NCI-H69 (cell line): ENCODE measurements at places on chromosomes 7 and 10.

GRCh38 chr7:31919678-31920369, 150.4 kb downstream of the PDE1C start:
- DNase-seq: no peak

DNA sequence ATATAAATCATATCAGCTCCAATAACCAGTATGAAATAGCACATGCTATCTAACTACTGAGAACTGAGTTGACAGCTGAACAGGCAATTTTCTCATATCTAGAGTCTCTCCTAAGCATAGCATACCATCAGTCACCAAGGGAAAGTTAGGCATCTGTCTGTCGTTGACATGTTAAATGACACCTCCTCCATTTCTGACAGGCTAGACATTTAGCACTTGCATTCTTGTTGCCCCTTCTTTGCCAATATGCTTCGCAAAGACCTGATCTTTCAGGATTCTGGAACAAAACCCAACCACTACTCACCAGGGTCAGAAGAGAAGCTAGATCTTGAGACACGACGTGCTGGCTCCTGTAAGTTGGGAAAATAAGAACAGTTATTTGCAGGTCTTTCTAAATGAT, 10.0 kb downstream of the MKI67 start:
- DNase-seq: no peak

DNA sequence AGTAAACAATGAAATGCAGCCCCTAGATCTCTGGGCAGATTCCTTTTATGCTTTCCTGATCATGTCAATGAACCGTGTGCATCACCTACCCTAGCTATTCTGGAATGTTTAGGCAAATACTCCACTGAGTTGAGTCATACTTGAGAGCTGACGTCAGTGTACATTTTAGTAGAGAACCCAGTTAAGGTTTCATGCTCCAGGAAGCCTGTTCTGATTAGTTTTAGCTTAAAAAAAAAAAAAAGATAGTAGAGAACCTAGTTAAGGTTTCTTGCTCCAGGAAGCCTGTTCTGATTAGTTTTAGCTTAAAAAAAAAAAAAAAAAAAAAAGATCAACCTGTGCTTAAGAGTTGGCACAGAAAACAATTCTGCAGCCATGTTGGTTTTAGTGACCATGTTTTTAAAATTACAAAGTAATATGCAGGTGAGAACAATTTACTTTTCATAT, 3.7 kb upstream of the MCU start:
- no peak for DNase-seq

DNA sequence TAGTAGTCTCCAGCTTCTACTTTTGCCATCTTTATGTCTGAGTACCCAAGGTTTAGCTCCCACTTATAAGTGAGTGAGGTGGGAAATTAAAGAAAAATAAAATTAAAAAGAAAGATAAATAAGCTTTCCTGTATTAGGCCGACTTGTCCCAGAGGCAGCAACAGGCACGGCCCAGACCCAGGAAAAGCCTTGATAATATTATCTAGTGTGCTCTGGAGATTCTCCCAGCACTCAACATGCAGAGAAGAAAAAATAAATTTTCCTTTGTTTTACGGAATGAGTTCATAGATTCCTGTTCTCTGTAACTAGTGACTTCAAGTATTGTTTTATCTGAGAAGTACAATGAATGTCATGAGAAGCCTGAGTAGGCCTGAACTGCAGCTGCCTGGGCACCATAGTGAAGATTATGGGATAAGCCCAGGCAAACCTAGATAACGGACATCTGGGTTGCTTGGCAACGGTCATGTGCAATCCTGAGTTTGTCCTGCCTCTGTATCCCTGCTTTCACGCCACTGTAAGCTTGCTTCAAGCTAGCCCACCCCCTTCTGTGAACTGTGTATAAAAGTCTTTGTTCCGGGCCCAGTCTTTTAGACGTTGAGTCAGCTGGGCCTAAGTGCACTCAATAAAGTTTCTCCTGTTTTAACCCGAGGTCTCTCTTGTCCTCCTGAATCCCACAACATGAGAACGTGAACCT, 6.4 kb downstream of the ATE1 start:
- DNase-seq: no peak

- no peak for DNase-seq
These were observed 15.2 kb upstream of the ELFN1 start for GRCh38 chr7:1654738-1655475.

GRCh38 chr10:121057269-121057668, 206.1 kb downstream of the WDR11 start:
- no peak for DNase-seq

- no peak for DNase-seq
These were observed 30.7 kb upstream of the TTYH3 start for GRCh38 chr7:2601065-2601464.

- no peak for DNase-seq
These were observed 110.0 kb upstream of the C7orf33 start for GRCh38 chr7:148480479-148481146.

DNA sequence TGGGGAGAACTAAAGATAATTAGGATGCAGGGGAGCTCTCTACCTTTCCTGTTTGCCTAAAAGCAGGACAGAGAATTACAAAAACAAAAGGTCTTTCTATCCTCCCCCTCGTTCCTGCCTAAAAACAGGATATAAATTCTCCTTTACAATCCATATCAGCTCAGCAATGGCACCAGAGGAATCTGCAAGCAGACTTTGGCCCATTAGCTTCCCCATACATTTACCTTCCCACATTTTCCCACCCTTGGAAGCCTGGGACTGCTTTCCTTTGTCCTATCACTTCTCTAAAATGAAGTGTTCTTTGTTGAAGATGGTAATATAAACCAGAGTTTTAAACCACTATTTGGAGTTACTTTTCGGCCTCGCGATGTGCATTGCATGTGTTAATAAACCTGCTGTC, 15.5 kb downstream of the SHTN1 start:
- no peak for DNase-seq

GRCh38 chr7:18644981-18645380, 149.4 kb downstream of the HDAC9 start:
- DNase-seq: no peak

DNA sequence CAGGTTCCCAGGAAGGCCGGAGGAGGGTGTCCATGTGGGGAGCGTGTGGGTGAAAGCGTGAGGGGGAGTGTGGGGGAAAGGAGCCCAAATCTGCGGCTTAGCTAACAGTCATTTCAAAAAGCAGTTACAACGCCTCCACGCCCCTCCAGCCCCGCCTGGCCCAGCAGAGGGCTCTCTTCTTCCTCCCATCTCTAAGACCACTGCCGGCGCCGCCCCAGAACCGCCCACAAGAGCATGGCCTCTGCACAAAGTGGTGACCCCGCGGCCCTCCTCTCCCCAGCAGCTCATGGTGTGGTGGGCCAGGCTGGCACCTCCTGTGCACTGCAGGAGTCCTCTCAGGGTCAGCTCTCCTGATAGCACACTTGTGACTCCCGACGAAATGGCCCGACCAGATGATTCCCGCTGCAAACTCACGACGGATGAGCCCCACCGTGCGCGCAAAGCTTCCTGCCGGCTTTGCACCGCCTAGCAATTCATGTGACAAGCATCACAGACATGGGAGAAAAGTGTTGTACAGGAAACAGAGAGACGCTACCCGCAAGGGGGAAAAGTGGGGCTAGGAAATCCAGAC, 12.4 kb upstream of the HUS1 start:
- peak; percentile 97 for DNase-seq

DNA sequence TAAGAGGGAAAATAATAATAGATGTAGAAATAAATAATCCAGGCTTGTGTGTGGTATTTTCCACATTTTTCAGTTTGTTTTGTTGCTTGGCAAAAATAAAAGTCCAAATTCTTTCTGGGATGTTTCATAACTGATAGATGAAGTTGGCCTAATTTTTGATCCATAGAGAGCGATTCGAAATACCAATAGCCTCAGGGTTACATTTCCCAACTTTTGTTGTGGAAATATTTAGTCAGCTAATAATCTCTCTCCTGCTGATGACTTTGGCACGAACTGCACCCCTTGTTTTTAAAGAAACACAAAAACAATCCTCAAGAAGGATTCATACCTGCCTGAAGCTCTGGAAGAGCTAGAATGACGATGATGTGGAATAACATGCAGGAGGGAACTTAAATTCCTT, 483.2 kb downstream of the ADRA2A start:
- DNase-seq: no peak

DNA sequence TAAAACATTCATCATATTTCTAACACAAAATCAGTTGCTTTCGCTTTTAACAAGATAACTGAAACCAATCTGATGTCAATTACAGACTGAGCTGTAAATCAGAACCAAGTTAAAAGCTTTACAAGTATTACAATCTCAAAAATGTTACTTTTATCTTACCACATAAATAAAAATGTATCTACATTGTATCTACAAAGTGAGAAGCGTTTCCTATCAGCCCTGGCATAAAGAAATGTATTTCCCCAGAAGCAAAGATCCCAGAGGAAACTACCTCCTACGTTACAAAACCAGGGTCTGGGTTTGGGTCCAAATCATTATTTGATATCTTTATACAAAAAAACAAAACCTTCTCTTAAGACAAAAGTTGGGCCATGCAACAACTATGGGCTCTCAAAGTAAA, 2.6 kb downstream of the SMURF1 start:
- no peak for DNase-seq

DNA sequence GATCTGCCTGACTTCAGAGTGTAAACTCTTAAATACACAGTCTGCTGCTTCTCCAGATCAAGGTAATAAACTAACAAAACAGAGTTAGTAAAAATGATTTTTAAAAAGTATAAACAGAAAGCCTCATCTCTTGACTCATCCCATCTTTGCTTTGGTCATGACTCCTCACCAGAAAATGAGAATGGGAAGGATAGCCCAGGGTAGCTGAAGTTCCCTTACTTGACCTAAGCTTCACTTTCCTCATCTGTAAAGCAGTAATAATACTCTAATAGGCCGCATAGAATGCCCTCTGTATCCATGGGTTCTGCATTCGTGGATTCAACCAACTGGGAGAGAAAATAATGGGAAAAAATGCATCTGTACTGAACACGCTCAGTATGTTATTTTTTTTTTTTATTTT, 11.3 kb upstream of the SLC25A28 start:
- DNase-seq: no peak

DNA sequence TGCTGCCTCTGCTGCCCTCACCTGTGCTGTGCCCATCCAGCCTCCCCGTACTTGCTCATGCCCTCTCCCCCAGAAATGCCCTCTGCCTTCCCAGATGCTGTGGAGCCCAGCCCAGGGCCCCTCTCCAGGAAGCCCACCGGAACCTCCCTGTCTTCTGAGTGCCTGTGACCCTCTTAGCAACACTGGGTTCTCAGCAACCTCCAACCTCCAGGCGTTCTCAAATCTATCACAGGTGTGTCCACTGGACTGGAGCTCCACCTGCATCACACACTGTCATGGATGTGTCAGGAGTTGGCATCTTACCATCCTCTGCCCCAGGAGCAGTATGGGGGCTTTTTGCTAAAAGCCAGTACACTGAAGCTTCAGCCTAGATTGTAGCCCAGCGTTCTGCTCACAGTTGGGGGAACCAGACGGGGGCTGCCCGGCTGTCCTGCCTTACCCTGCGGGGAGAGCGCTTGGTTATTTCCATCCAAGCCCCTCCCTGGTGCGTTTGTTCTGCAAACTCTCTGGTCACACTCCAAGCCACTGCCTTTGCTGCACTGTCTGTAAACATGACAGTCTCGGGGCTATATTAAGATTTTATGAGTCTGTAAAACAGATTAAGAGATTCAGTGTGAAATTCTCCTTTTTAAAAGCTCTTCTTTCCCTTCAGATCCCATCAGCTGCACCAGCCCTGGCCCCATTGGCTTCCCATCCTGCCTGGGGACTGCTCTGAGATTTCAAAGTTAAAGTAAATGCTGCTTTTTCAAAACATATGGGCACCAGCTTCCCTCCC, 71.3 kb upstream of the CPXM2 start:
- no peak for DNase-seq

DNA sequence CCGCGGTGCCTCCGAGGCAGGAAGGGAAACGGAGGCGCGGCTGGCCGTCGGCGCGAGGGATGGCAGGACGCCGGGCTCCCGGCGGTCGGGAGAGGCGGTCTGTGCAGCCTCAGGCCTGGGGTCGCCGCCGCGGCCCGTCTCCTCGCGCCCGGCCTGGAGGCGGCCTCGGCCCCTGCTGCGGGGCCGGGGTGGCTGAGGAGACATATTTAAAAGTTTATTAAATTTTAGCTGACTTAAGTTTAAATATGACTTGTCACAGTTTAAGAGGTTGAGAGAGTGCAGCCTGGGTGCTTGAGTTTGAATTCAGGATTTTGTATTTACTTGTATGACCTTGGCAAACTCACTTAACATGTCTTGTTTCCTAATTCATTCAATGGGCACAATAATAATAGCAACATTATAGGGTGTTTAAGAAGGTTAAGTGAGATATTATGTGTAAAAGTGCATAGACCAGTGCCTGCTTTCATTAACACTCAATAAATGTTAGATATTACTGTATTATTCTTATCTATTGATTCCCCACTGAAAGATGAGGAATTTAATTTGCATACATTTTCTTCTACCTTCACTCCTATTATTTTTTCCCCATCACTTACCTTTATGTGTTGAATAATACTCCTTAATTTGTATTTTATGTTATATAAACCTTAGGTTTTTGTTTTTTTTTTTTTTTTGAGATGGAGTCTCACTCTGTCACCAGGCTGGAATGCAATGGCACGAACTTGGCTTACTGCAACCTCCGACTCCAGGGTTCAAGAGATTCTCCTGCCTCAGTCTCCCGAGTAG, 718 bp downstream of the DYNC2I1 start:
- no peak for DNase-seq

GRCh38 chr10:42950606-42951485, 126.0 kb upstream of the RET start:
- DNase-seq: no peak

DNA sequence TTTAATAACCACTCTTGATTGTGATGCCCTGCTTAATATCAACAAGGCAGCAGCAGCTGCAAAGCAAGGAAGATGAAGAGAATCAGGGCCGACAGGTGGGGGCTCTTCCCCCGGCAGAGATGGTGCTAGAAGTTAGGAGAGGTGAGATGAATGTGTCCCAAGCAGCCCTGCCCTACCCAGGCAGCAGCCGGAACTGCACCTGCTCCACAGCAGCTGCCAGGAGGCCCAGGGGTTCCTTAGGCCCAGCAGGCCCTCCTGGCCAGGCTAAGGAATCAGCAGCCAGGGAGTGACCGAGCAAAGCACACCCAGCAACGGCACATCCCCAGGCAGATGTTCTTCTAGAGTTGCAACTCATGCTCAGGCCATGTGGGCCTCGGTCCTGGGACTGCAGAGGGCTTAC, 17.9 kb downstream of the AFAP1L2 start:
- no peak for DNase-seq

DNA sequence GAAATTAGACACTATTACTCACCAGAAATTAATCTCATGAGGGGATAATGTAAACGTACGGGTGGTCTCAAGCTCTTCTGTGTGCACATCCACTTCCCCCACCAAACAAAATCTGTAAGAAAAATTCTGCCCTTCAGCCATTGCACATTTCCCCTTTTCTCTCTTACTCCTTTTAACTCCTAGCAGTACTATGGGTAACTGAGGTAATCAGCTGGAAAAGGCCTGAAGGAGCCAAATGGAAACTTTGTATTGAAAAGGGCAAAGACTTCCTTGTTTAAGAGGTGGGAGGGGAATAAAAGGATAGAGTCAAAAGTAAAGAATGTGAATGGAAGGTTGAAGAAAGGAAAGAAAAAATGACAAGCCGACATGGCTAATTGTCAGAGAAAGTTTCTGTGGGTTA, 273.8 kb downstream of the RNLS start:
- DNase-seq: no peak

GRCh38 chr10:78966844-78967488, 101.8 kb upstream of the ZMIZ1 start:
- no peak for DNase-seq
